ENCODE measurements at places on chromosomes 7 and 10.

- no peak for DNase-seq
These were observed 29.3 kb upstream of the CSGALNACT2 start for GRCh38 chr10:43108951-43109350.

DNA sequence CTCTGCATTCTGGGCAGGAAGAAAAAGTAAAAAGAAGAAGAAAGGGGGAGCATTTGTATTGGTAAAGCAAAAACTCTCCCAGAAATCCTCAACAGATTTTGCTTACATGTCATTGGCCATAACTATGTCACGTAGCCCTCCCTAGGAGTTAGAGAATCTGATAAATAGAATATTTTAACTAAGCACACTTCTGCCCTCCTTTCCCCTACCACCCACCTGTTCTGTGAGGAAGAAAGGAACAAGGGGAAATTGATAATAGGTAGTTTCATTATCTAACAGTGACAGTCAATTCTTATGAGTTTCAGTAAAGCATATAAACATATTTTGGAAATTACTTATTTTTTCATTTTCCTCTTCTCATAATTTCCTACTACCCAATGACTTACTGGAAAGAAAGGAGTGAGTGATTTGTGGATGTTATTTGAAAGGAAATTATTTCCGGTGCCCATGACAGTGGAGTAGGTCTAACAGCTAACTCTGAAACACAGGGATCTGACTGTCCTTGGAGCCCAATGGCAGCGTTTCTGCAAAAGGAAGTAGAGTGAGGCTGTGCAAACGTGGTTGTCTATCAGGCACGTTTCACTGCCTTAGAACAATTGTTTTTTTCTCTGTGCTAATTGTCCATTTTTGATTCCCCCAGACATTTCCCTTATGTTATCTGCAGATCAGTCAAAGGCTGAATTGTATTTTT, 128.6 kb upstream of the MDFIC start:
- DNase-seq: no peak

DNA sequence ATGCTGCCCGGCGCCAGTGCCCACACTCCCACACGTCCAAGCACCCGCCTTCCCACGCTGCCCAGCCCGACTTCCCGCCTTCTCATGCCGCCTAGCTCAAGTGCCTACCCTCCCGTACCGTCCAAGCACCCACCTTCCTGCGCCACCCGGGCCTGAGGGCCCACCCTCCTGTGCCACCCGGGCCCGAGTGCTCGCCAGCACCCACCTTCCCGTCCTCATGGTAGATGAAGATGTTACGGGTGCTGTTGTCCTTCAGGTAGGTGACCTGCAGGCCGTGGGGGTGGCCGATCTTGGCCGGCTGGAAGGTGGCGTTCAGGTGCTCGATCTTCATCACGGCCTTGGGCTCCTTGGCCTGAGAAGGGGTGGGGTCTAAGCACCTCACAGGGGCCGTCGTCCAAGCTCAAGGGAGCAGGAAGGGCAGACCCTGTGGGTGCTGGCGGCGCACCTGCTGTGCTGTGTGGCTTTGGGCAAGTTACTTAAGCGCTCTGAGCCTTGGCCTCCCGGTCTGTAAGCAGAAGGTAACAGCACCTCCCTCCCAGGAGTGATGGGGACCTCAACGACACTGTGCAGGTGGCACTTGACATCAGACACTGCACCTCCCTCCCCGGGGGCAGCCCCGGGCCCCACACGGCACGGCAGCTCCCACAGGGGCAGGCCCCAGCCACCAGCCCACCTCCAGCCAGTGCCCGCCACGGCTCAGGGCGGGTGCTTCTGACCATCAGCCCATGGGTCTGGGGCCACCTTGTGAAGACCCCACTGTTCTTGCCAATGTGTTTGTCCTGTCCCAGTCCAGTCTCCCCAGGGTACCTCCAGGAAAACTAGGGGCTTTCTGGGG, 27.8 kb downstream of the GET4 start:
- no peak for DNase-seq

- peak; percentile 79 for DNase-seq
These were observed at the start of gene DGKI for GRCh38 chr7:137846827-137847567. DGKI (minus strand) TSS chr7:137846974.

- DNase-seq: no peak
These were observed 241.4 kb upstream of the DGKB start for GRCh38 chr7:15143936-15144335.

DNA sequence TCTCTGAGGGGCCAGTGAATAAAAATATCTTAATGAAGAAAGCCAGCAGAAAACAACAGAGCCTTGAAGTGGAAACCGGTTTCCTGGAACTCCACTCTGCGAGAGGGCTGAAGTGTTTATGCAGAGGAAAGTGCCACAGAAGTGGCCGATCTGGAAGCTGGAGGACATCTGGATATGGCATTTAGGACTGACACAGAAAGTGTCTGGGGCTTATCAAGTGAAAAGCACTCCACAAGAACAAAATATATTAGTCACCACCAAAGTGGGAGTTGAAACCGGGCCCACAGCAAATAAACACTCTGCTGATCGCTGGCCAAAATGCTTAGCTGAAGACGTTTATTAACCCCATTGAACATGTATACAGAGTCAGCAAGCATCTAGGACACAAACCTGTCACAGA, 7.8 kb downstream of the NOD1 start:
- DNase-seq: no peak

GRCh38 chr7:27640884-27641574, 21.7 kb downstream of the HIBADH start:
- no peak for DNase-seq

DNA sequence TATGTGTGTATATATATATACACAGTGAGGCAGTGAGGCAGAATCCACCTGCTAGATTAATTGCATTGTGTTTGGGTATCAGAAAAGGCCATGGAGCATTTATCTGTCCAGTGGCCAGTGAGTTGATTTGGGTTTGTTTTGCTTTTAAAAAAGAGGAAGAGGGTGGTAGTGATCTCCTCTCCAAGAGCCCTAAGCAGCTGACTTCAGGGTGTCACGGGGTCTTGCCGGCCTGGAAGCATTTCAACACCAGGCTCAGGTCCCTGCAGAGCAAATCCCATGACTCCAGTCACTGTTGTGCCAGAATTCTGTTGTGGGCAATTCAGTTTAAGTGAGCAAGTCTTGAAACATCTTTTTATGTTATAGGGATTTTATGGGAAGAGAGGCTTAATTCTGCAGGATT, 30.6 kb upstream of the GPNMB start:
- no peak for DNase-seq

DNA sequence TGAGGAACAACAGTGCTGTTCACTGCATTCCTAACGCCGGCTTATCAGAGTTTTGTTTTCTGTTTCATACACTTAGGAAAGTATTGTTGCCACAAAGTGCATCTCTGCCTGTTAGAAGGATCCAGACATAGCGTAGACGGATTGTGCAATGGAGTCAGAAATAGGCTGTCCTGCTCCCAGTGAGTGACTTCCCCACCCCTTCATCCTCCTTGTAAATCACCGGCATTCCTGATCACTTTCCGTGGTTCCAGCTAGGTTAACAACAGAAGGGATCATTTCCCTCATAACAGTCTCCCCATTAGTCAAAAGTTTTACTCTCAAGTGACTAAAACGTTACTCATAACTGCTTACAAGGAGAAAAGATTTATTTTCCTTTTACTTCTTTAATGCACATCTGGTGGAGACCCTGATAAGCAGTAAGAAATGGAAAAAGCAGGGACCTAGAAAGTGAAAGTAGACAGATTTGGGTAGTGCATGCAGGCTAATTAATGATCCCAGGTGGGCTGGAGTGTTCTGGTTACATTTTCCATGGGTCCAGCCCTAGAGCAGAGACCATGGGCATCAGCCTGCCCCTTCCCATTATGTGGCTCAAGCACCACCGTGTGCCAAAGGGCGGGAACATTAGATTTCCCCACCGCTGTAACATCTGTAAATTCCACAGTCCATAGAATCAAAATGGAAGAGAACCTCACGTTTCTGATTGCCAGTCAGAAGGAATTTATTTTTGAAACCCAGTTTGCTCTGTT, 395.1 kb upstream of the GALNT17 start:
- DNase-seq: no peak

DNA sequence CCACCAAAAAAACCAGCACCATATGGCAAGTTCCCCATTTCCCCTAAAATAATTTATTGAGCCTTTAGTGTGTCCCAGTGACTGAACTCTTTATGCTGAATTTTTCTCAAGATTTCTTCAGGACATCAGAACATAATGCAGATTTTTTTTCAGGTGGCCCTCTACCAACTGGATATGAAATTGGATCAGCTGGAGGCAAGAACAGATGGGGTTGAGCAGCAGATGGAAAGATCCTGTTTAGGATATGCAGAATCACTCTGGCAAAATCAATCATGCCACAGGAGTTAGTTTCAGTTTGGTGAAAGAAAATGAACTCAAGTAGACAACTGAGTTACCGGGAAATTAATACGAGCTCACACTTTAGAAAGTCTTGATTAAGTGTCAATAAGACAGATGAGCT, 761.5 kb upstream of the C7orf33 start:
- DNase-seq: no peak

DNA sequence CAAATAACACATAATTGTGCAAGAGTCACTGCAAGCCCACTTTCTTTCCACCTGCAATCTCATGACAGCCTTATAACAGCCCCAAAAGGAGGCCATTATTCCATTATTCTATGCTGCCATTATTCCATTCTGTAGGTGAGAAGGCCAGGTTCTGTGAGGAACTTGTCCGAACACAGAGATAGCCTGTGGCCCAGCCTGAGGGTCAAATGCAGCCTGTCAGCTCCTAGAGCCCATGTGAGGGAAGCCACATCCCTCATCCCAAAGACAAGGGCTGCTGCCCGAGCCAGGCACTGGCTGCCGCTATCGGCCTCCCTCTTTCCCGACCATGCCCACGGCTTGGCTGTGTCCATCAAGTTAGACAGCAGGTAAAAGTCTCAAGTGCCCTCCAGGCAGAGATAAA, 24.1 kb upstream of the C10orf71 start:
- no peak for DNase-seq

GRCh38 chr7:73577627-73578341, 595 bp downstream of the TBL2 start:
- no peak for DNase-seq

DNA sequence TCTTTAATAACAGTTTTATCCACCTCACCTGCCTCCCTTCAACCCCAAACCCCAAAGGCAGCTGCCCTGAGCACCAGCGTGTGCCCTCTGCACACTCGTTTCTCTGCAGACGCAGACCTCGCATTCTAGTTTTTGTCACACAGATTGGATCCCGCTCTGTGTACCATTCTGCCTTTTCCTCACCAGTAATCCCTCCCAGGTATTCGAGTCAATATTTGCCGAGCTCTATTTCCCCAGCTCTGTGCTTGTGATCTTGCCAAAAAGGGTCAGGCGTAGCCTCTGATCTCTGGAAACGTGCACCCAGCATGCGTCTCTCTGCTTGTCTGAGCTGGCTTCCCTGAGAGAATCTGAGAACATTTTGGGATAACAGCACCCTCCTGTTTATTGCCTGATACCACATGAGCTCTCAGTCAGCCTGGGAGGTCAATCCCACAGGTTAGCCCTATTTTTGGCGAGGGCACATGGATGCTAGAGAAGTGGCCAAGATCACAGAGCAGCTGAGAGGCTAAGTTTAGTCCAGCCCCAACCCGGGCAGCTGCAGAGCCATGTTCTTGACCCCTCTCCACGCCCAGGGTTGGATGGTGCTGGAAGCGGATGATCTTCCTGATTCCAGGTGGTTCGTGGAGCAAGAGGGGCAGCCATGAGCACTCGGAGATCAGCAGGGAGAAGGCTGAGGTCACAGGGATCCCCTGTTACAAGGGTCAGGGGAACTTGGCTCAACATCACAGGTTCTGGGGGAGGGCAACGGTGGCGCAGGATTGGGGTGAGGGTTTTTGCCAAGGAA, 29.1 kb downstream of the FOXL3 start:
- no peak for DNase-seq

- no peak for DNase-seq
These were observed 35.9 kb downstream of the TCF7L2 start for GRCh38 chr10:112985690-112986543.

- DNase-seq: no peak
These were observed 38.6 kb upstream of the TNRC18 start for GRCh38 chr7:5462216-5462615.

DNA sequence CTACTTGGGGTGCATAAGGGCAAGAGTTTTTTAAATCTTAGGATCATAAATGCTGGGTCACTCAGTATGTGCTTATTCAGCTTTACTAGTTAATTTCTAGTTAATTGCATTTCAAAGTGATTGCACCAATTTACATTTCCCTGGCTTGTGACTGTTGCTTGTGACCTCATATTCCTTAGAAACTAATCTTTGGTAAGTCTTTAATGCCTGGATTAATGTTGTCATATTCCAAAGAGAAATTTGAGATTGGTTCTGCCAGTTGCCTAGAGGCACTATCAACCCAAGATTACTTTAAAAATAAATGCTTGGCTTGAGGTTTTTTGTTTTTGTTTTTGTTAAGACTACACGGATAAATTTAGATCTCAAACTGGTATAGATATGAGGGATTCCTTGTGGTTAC, 103.1 kb downstream of the ANK3 start:
- no peak for DNase-seq

- DNase-seq: peak; percentile 71
These were observed 385 bp downstream of the SHLD2 start for GRCh38 chr10:87095236-87095945.

GRCh38 chr7:137885678-137886077, 38.9 kb upstream of the DGKI start:
- DNase-seq: no peak

GRCh38 chr10:17622061-17622460, 4.9 kb upstream of the HACD1 start:
- no peak for DNase-seq

GRCh38 chr10:130751106-130751840, 560.2 kb downstream of the TCERG1L start:
- DNase-seq: no peak

- DNase-seq: no peak
These were observed 511.1 kb downstream of the GLRX3 start for GRCh38 chr10:130647341-130647740.

- DNase-seq: no peak
These were observed 567.0 kb downstream of the GFRA1 start for GRCh38 chr10:115706026-115706425.

GRCh38 chr7:109611656-109612055, 1042.0 kb downstream of the DNAJB9 start:
- no peak for DNase-seq

GRCh38 chr7:135771961-135772638, 23.5 kb upstream of the FAM180A start:
- no peak for DNase-seq

GRCh38 chr7:104252409-104253134, 44.8 kb upstream of the ORC5 start:
- DNase-seq: no peak

DNA sequence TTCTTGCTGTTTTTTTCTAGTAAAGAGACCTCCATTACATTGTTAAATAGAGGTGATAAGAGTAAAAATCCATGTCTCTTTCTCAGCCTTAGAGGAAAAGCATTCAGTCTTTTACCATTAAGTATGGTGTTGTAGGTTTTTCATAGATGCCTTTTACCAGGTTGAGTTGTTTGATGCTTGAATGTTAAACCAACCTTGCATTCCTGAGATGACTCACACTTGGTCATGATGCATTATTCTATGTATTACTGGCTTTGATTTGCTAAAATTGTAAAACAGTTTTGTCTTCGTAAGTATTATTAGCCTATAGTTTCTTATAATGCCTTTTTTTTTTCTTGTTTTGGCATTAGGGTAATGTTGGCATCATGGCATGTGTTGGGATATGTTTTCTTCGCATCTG, 90.0 kb downstream of the ANKRD61 start:
- DNase-seq: no peak
